ENCODE measurements at places on chromosomes 3 and 15. TPM values are rescaled to one million over a fixed set of nuclear protein-coding genes. Genes with fewer than 3 reads are reported as not detected.

- H3K36me3 ChIP-seq, result no peaks in the 10 kb centered on the region
- DNase-seq, result no peak
Observed at GRCh38 chr3:28467414-28467813, 118.8 kb upstream of the AZI2 start.

SNTN gene
- total RNA-seq, result not detected

DNA sequence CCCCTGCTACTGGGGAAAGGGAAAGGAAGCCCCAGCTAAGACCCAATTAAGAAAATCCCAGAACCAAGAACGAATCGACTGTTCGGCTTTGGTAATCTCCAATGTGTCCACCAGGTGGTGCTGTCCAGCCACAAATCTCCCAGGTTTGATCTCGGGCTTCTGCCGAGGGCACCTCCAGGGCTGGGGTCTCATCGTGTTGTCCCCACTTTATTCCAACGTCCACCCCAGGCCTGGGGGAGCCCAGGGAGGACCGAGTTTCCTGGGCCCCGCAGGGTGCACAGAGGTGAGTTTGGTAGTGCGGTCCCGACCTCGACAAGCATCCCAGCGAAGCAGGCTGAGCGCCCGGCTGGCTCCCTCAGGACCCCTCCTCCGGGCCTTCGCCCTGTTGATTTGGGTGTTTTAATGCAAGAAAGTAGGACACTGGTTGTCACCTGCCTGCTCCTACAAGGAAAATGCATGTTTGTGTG is 185.1 kb downstream of the GOLGA6L6 start:
- no peaks in the 10 kb centered on the region for H3K36me3 ChIP-seq
- no peak overlapping the region for H3K4me3 ChIP-seq
- peaks cover 37% of the 10 kb centered on the region for H3K4me1 ChIP-seq
- no peak overlapping the region for H3K27ac ChIP-seq

GRCh38 chr3:126855374-126855773 is 127.5 kb upstream of the PLXNA1 start:
- no peaks in the 10 kb centered on the region for H3K27me3 ChIP-seq
- no peak for DNase-seq
- H3K4me1 ChIP-seq, result no peaks in the 10 kb centered on the region
- peaks cover 2% of the 10 kb centered on the region for H3K36me3 ChIP-seq
- no peak overlapping the region for H3K27ac ChIP-seq

GRCh38 chr3:142787719-142788118 is 63.9 kb downstream of the TRPC1 start:
- H3K27ac ChIP-seq, result no peak overlapping the region
- peaks cover 2% of the 10 kb centered on the region for H3K4me1 ChIP-seq
- H3K4me3 ChIP-seq, result no peak overlapping the region
- no peaks in the 10 kb centered on the region for H3K27me3 ChIP-seq
- H3K36me3 ChIP-seq, result no peaks in the 10 kb centered on the region

- no peak for DNase-seq
- no peaks in the 10 kb centered on the region for H3K36me3 ChIP-seq
- no peak overlapping the region for H3K4me3 ChIP-seq
Observed at GRCh38 chr3:69255928-69256327, 130.0 kb downstream of the FRMD4B start.

- DNase-seq, result no peak
- peak overlapping the region; percentile 62 for H3K4me3 ChIP-seq
- no peak overlapping the region for H3K27ac ChIP-seq
- H3K36me3 ChIP-seq, result no peaks in the 10 kb centered on the region
- H3K4me1 ChIP-seq, result peaks cover 22% of the 10 kb centered on the region
- H3K27me3 ChIP-seq, result peaks cover 14% of the 10 kb centered on the region
Observed at GRCh38 chr3:126358038-126358815, 1.0 kb upstream of the KLF15 start.

GRCh38 chr3:181292984-181293383 is 303.4 kb upstream of the DNAJC19 start:
- DNase-seq, result no peak
- no peaks in the 10 kb centered on the region for H3K27me3 ChIP-seq
- no peaks in the 10 kb centered on the region for H3K4me1 ChIP-seq

- no peaks in the 10 kb centered on the region for H3K4me1 ChIP-seq
- no peaks in the 10 kb centered on the region for H3K27me3 ChIP-seq
- no peak for DNase-seq
- H3K36me3 ChIP-seq, result no peaks in the 10 kb centered on the region
Observed at GRCh38 chr3:99376926-99377325, 261.5 kb upstream of the COL8A1 start.

GRCh38 chr3:194339356-194339755 is 11.8 kb downstream of the CPN2 start:
- no peak for DNase-seq
- H3K27ac ChIP-seq, result no peak overlapping the region
- no peaks in the 10 kb centered on the region for H3K4me1 ChIP-seq
- H3K27me3 ChIP-seq, result no peaks in the 10 kb centered on the region
- no peaks in the 10 kb centered on the region for H3K36me3 ChIP-seq

- peaks cover 23% of the 10 kb centered on the region for H3K4me1 ChIP-seq
- H3K27me3 ChIP-seq, result no peaks in the 10 kb centered on the region
- H3K27ac ChIP-seq, result no peak overlapping the region
- H3K36me3 ChIP-seq, result peaks cover 44% of the 10 kb centered on the region
Observed at GRCh38 chr3:49013113-49013737, 5.2 kb downstream of the DALRD3 start.

DNA sequence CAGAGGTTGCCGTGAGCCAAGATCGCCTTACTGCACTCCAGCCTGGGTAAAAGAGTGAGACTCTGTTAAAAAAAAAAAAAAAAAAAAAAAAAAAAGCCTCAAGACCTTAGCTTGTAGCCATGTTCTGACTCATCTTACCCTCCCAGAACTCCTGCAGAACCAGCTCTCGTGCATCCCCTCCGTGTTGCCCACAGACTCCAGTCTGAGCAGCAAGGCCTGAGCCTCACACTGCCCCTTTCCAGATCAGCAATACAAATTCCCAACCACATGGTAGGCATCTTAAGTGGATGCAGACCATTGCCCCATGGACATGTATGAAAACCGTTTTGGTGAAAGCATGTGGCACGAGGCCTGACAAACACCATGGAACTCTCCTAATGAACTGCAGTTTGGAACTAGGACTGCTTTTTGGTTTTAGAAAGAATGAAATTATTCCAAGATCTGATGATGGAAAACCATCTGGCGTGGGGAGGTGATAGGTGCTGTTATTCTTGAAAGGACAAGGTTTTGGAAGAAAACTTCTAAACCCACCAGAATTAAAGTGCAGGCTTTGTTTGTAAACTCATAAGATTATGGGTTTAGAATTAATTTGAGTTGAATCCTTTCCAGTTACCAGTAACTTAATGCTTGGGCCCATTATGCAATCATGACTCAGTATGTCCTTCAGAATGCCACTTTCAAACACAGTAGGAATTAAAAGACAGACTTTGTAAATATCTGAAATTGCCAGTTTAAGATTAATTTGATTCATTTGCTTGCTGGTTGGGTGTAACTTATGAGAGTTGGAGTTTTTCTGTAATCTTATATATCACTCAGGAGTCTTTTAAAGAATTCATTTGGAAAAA is 163.7 kb upstream of the LRTM1 start:
- H3K27me3 ChIP-seq, result no peaks in the 10 kb centered on the region
- no peaks in the 10 kb centered on the region for H3K36me3 ChIP-seq
- H3K4me3 ChIP-seq, result no peak overlapping the region

GRCh38 chr3:185733980-185734724 is 90.7 kb downstream of the IGF2BP2 start:
- no peaks in the 10 kb centered on the region for H3K4me1 ChIP-seq
- H3K4me3 ChIP-seq, result no peak overlapping the region
- no peaks in the 10 kb centered on the region for H3K27me3 ChIP-seq
- no peaks in the 10 kb centered on the region for H3K36me3 ChIP-seq

DNA sequence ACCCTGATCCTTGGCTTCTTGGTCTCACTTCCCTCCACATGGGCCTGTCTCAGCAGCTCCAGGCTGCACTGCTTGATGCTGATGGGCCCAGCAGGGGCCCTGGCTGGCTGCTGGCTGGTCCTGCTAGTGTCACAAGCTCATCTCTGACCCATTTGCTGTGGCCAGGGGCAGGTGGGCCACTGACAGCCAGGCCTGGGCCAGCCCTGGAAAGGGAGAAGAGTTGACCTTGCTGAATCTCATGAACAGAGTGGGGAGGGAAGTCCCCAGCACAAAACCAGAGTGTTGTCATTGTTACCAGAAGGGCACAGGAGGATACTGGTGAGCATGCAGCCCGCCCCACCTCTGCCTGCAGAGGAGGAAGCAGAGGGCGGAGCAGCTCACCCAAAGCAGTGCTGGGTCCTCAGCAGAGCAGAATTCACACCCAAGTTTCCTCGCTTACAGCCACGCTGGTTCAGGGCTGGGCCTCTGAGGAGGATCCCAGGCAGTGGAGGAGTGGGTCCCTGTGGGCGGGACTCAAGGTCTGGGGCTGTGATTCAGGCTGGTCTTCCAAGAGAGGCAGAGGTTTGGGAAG is 7.6 kb upstream of the KLF15 start:
- H3K4me1 ChIP-seq, result no peaks in the 10 kb centered on the region
- H3K27me3 ChIP-seq, result no peaks in the 10 kb centered on the region
- H3K27ac ChIP-seq, result no peak overlapping the region
- no peaks in the 10 kb centered on the region for H3K36me3 ChIP-seq

SIAH2 gene
- 24.5 TPM for total RNA-seq

DNA sequence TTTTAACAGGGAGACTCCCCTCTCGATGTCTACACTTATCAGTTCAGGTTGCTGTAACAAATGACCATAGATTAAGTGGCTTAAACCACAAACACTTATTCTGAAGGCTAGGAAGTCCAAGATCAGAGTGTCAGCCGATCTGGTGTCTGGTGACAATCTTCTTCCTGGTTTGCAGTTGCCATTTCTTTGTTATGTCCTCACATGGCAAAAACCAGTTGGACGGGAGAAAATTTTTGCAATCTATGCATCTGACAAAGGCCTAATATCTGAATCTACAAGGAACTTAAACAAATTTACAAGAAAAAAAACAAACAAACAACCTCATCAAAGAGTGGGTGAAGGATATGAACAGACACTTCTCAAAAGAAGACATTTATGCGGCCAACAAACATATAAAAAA is 116.9 kb upstream of the FOXB1 start:
- H3K27ac ChIP-seq, result no peak overlapping the region
- DNase-seq, result no peak
- H3K27me3 ChIP-seq, result peaks cover 2% of the 10 kb centered on the region
- no peaks in the 10 kb centered on the region for H3K4me1 ChIP-seq
- H3K4me3 ChIP-seq, result no peak overlapping the region
- H3K36me3 ChIP-seq, result no peaks in the 10 kb centered on the region

ZIC4 gene
- total RNA-seq, result not detected

NGLY1 gene
- total RNA-seq, result 61.4 TPM

- H3K4me3 ChIP-seq, result no peak overlapping the region
- H3K27ac ChIP-seq, result no peak overlapping the region
- no peaks in the 10 kb centered on the region for H3K4me1 ChIP-seq
- peaks cover 7% of the 10 kb centered on the region for H3K27me3 ChIP-seq
- no peak for DNase-seq
Observed at GRCh38 chr3:139537361-139537760, 2.2 kb downstream of the RBP1 start.

PP2D1 gene
- total RNA-seq, result not detected

DNA sequence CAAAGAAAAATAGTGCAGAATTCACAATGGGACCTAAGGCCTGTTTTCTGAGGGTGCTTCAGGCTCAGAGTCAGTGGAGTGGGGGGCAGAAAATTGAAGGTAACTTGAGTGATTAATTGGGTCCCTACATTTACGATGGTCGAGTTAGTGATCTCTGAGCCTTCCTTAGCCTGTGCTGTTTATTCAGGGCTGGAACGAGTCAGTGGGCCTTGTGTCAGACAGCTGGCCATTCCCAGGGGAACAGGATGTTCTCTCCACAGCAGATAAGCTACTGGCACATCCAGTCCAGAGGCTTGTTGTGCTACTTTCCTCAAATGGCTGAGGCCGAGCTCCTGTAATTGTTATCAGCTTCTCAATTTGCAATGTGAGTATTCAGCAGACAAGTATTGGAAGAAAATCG is 29.2 kb upstream of the CNTN3 start:
- no peaks in the 10 kb centered on the region for H3K27me3 ChIP-seq
- DNase-seq, result no peak

DNA sequence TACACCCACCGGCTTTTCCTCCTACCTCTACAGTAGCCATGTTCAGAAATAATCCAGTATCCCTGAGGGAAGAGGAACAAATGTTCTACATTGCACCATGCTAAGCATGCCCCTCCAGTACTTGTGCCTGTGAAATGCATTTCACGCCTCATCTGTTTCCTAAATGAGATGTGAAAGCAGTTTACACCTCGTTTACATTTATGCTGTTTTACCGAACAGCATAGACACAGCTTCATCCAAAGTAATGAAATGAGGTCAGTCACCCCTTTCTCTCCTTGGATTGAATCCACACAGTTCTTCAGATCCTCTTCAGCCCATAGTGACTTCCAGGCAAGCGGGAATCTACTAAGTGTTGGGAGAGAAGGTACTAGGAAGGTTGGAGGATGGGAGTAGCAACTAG is 514.3 kb downstream of the PDCD6IP start:
- no peak overlapping the region for H3K4me3 ChIP-seq
- no peaks in the 10 kb centered on the region for H3K36me3 ChIP-seq
- H3K4me1 ChIP-seq, result no peaks in the 10 kb centered on the region
- H3K27me3 ChIP-seq, result no peaks in the 10 kb centered on the region
- no peak for DNase-seq

DNA sequence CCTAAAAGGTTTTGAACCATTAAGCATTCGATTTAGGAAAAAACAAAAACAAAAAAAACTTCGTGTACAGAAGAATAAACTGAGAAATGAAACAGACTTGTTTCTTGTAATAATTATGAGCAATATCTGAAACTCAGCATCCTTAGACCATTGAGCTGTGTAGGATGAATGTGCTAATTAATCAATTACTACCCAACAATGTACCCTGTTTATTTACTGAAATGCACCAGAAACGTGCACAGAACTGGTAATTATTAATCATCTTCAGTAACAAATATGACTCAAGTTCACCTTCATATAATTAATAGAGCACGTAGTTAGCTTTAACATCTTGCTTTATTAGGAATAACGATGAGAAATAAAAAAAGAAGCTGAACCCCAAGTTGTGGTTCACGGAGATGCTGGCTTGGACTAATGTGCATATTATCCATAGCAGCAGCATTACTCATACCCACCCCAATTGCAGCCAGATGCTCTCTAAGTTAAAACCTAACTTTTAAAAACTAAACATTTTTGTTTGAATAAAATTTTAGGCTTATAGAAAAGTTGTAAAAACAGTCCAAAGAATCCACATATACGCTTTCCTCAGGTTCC is 10.2 kb upstream of the C15orf61 start:
- H3K4me3 ChIP-seq, result no peak overlapping the region
- no peaks in the 10 kb centered on the region for H3K36me3 ChIP-seq
- no peaks in the 10 kb centered on the region for H3K27me3 ChIP-seq
- no peak overlapping the region for H3K27ac ChIP-seq
